IMR-90 (cell line): ENCODE measurements at places on chromosomes 16 and 17. TPM values are rescaled to one million over a fixed set of nuclear protein-coding genes. Genes with fewer than 3 reads are reported as not detected.

The C17orf78 gene
- not detected in 2 replicates for polyA plus RNA-seq

DNA sequence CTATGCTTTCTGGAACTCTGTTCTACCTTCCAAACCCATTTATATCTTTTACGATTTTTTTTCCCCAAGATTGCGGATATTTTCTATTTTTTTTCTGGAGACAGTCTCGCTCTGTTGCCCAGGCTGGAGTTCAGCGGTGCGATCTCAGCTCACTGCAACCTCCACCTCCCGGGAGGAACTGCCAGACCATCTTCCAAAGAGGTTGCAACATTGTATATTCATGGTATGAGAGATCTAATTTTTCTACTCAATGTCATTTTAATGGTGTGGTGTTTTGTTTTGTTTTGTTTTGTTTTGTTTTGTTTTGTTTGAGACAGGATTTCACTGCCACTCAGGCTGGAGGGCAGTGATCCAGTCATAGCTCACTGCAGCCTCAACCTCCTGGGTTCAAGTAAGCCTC lies 8.5 kb upstream of the BMERB1 start:
- DNase-seq: no peak

DNA sequence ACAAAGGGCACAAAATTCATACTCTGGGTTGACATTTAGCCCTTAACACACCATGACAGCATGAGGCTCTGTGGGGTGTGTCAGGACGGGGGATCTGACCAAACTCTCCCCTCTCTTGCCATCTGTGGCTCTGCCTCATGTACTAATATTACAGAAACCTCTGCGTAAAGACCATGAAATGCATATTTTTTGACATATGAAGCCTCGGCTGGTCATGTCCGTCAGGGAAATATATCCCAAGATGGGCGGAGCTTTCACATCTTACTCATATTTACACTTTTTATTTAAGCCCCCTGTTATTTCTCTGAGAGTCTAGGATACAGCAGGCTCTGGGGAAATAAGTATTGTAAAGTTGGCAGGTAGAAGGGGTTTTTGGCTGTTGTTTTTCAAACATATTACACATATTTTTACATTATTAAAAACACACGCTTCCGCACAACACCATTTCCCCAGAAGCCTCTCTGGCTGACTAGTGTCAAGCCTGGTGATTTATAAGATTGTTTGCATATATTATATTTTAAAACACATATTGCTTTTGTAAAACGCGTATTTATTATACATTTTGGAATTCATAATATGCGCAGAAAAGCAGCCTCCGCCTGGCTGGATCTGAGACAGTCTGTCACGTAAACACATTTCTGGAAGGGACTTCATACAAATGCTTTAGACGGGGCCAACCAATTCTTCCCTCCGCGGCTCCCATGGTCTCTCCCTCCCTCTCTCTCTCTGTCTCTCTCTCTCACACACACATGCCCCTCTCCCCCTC lies 237.7 kb upstream of the ZFHX3 start:
- no peak for DNase-seq

GRCh38 chr16:85474621-85475217 lies 138.4 kb upstream of the GSE1 start:
- DNase-seq: no peak

GRCh38 chr17:73302189-73302588 lies 9.6 kb downstream of the CDC42EP4 start:
- DNase-seq: no peak
